ENCODE measurements at places on chromosomes 4 and X.

- DNase-seq = no peak
Observed at GRCh38 chrX:2391869-2392606, 108.7 kb downstream of the DHRSX start.

GRCh38 chr4:181957088-181957487, 286.1 kb upstream of the TENM3 start:
- DNase-seq = no peak

- no peak for DNase-seq
Observed at GRCh38 chr4:4947721-4948120, 71.5 kb downstream of the CYTL1 start.

GRCh38 chr4:134533068-134533467, 331.5 kb upstream of the PABPC4L start:
- DNase-seq = no peak

- no peak for DNase-seq
Observed at GRCh38 chr4:2697995-2698414, 58.1 kb downstream of the TNIP2 start.

DNA sequence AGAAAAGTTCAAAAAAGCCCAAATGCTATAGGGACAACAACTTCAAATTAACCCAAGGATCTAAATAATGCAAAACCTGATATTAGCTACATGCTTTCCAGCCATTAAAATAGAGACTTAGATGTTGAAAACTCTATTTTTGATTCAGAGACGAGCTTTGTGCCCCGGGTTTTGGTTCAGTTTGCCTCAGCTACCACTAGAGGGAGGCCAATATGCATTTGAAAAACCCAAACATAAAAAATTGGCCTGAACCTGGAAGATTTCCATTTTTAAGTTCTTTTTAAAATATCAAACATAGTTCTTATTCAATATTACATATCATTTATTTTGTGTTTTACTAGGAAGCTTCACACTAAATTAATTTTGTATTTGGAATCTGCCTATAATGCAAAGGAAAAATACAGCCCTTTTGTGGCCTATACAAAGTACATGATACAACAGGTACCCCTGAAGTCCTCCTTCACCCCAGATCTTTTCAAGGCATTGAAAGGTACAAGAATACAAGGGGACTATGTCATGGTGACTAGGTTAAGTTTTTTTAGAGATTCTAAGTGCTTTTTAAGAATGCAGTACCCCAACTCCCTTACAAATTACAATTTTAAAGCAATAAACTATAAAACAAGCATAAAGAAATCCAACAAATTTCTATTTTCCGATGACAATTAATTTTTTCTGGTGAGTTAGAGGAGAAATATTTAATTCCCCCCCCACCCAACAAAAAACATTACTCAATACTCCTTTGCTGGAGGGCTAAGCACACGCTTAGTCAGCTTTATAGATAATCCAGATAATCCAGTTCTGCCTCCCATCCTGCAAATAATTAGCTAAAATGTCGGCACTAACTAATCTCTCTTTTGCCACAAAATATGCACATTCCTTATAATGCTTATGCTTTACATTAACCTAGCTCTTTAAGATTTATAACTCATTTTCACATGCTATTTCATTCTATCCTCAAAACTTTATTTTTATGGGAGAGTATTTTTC, 97.7 kb upstream of the PTPN13 start:
- peak; percentile 15 for DNase-seq

- DNase-seq = no peak
Observed at GRCh38 chrX:71105628-71106027, 912 bp downstream of the CXorf65 start.

DNA sequence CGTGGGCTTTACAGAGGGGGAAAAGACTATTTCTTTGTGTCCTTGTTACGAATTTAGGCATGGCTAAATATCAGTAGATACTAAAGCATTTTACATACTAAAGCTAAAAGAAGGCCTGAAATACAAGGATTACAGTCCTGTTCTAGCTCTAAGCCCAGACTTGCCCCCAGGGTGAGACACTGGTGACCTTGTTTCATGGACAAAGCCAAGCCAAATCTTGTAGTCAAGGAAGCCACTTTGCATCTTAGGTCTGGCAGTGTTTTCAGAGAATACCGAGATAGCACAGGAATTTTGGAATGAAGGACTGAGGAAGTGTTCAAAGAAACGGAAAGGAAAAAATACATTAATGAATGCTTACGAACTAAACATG, 733 bp upstream of the G3BP2 start:
- no peak for DNase-seq

DNA sequence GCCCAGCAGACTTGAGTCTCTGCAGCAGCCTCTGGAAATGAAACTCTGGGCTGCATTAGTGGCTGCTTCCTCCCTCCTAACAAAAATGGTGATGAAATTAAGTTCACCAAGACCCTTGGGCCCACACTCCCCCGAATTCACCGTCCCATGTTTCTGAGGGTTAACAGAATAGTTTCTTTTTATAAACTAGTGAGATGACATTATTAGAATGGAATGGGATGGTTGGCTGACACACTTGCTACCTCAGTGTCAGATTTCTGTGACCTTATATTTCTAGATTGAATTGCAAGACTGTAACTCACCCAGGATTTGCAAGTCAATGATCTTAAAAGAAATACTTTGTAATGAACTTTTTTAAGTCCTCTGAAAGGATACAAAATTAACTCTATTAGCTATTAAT, 127.1 kb downstream of the SHROOM3 start:
- no peak for DNase-seq

DNA sequence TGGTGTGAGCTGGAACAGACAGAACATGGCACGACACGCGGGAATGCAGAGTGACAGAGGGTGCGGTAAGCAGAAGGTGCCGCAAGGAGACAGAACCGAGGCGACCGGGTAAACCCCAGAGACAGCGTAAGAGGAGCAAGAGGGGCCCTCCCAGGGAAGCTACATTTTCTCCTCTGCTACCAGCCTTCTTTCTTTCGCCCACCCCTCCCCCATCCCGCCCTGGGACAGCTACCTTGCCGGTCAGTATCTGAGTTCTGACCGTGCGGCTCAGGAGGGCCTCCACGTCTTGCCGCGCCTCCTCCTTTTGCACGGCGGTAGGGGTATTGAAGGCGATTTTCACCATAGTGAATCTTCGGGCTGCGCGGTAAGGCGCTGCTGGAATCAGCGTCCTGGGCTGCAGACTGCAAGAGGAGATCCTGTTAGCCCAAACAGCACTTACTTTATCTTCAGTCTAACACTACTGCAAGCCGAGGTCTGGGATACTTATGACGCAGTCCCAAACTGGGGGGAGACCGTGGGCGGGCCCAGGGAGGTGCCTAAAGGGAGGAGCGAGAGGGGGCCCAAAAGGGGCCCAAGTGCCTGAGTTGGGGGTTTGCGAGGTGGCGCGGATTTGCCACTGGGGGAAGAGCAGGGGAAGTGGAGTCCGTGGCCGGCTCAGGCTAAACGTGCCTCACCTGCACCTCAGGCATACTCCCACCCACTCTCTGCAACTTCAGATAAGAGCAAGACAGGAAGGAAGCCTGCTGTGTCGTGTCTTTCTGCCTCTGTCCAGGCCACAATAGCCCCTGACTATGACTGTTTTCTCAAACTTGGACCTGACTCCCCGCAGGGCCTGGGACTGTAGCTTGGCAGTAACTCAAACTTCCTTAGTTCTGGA, at the start of gene ITM2A:
Gene ITM2A (minus strand): TSS at position 462 of the 877 bp plus-strand sequence. CDS start 119 bp downstream, at position 343.
- DNase-seq = peak; percentile 31

- no peak for DNase-seq
Observed at GRCh38 chr4:163694385-163694784, 199.9 kb downstream of the TMA16 start.

DNA sequence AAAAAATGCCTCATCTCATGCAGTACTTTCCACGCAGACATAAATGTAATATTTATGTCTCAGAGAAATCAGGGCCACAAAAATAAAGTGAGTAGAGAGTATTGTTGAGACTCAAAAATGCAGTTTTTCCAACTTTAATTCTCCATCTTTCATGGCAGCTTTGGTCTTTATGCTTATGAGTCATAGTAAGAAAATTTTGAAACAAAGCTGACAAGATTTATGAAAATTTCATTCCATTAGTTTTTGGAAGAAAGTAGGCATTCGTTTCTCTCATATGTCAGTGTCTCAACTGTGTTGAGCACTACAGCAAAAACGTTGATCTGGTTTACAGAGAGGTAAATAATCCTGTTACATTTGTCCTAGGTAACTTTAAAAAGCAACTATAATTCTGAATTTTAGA, 656.8 kb downstream of the IQCM start:
- no peak for DNase-seq

DNA sequence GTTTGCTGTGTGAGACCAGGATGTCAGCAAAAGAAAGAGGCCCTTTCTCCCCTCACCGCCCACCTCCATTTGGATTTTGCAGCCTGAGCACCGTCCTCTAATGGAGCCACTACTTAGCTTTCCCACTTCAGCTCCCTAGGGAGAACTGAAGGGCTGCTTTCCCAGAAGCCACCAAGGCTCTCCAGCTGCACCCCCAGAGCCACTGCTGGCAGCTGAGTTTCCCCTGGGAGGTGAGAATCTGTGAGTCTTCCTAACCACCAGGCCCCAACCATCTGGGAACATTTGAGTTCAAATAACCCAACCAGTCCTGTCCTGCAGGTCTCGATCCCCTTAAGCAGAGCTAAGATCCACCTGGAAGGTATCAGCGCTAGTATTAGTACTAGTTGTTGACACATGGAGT, 173.1 kb upstream of the USP9X start:
- DNase-seq = no peak

DNA sequence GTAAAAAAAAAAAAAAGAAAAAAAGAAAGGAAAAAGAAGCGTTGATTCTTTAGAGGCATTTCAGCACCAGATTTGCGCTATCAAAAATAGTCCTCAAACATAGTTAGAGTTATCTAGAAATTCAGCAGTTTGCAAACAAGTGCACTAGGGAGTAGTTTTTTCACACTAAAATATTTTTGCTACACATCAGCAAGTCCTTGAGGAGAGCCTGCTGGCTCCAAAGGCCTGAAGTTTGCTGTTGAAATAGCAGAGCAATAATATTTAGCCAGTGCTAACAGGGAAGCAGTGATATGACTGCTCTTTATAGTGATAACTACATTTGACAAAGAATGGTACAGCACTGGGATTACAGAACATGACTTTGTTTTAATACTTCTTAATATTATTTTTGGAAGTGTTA, 472.2 kb downstream of the PCDH7 start:
- DNase-seq = no peak

GRCh38 chr4:159193046-159193620, 90.3 kb downstream of the RAPGEF2 start:
- DNase-seq = no peak

GRCh38 chr4:13399257-13399656, 84.9 kb downstream of the RAB28 start:
- no peak for DNase-seq

- no peak for DNase-seq
Observed at GRCh38 chr4:179116011-179116410, 1673.8 kb upstream of the AGA start.

GRCh38 chrX:53048169-53049126, at the start of gene GPR173:
GPR173 (plus strand) TSS chrX:53048789; CDS start chrX:53076622, 27,833 bp downstream.
- DNase-seq = peak; percentile 15

GRCh38 chr4:145822181-145822580, 116.4 kb downstream of the ZNF827 start:
- DNase-seq = no peak

DNA sequence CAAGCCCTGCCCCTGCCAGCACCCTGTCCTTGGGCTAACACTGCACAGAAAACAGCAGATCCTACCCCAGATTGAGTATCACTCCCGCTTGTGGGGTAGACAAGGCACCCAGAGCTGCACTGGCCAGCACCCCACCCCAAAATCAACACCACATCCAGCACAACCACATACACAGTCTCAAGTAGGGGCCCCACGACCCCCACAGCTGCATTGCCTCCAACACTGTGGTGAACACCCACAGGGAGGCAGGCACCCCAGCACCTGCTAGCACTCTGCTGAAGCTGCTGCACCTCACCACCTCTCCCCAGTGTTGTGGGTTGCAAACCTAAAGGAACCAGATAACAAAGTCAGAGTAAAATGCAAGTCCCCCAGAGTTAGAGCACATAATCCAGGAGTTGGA, 589.9 kb downstream of the PCDH19 start:
- no peak for DNase-seq

DNA sequence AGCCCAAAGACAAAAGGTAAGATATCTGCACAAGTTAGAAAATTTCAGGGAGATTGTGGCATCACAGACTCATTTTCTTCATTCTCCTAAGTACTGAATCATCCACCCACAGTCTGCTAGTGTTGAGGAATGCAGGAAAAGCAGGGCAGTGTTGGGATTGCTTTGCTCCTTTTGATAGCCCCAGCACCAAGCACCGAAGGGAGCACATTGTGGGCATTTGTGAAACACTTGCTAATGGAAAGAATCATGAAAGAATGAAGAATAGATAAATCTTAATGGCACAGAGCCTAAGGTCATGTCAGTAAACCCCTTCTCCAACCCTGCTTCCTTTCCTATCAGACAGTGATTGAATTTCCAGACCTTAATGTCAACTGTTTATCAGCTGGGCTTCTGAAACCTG, 103.1 kb upstream of the GPRIN3 start:
- no peak for DNase-seq

GRCh38 chr4:55079451-55080173, 45.8 kb downstream of the KDR start:
- no peak for DNase-seq

DNA sequence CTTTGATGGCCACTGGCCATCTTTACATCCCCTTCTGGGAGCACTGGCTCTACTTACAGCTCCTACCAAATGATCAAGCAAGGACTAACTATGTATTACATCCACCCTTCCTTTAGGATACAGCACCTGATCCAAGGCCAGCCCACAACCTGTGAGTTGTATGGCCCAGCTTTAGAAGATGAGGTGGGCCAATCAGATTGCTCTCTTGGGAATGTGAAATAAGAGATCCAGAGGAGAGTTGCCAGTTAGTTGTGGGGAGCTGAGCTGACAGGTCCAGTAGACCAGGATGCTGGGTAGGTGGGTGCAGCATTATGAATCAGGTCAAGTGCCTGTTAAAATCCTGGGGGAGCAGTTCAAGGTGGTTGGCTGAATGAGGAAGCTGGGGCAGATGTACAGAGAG, 111.5 kb downstream of the GNL3L start:
- no peak for DNase-seq

- DNase-seq = no peak
Observed at GRCh38 chr4:140070366-140070765, 83.6 kb downstream of the MAML3 start.

DNA sequence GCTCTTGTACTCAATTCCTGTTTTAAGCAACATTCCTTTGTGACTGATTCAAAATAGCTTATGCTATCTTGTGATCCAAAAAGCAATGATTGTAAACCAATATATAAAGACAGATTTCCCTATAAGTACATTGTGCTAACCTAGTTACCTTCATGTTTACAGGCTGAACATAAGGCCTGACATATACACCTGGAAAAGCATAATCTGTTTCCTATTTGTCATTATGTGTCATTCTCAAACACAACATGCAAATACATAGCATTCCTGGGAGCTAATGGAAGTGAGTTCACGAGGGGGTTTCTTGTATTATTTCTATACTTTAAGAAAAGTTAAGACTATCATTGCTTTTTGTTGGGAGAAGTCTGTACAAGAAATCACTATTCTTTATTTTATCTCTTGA, 638.1 kb upstream of the AGA start:
- no peak for DNase-seq

GRCh38 chr4:145779319-145779801, 99.4 kb downstream of the C4orf51 start:
- no peak for DNase-seq
